Stimulated activated effector memory CD8-positive, alpha-beta T cell treated with anti-CD3 and anti-CD28 coated beads, Interleukin-12 subunit alpha, Interleukin-12 subunit beta, amount 100 ng/mL, for 72 hours (primary cell): ENCODE measurements at places on chromosomes 6 and 20.

DNA sequence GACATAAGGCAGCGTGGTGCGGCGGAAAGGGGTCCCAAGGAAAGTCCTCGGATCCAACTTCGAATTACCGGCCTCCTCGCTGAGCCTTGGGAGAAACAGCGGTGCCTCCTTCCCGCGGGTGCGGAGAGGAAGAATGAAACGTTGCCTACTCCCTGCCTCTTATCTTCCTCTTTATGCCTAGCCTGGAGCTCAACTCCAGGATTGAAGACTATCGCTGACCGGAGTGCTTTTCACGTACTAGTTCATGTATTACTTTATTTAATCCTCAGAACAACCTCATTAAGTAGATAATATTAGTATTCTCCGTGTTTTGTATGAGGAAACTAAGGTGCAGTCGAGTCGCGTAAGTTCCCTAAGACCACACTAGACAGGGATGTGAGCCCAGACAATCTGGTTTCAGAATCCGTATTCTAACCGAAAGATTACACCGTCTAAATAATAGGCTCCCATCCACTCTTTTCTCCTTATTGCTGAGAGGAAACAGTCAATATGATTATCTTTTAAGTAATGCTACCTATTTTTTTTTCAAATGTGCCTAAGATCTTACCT lies 793 bp upstream of the PDSS2 start:
- no peak for DNase-seq

DNA sequence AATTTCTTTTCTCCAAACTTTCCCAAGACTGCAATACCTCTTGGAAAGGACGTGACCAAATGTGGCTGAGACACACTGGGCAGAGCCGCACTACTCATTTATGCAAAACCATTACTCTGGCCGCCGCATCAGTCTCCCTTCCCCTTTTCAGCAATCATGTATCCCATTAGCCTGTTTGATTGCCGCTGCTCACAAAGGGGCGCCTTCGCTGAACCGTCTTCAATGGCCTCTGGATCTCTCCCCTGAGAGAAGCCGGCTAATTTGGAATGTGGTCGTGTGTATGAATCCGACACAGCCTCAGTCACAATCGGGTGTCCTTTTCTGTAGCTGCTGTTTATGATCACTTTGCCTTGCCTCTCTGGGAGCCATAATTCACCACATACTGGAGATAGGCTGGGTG lies 361.1 kb downstream of the ZFAND3 start:
- no peak for DNase-seq

- DNase-seq, result no peak
Observed at GRCh38 chr6:168222115-168223043, 97.2 kb downstream of the DACT2 start.

DNA sequence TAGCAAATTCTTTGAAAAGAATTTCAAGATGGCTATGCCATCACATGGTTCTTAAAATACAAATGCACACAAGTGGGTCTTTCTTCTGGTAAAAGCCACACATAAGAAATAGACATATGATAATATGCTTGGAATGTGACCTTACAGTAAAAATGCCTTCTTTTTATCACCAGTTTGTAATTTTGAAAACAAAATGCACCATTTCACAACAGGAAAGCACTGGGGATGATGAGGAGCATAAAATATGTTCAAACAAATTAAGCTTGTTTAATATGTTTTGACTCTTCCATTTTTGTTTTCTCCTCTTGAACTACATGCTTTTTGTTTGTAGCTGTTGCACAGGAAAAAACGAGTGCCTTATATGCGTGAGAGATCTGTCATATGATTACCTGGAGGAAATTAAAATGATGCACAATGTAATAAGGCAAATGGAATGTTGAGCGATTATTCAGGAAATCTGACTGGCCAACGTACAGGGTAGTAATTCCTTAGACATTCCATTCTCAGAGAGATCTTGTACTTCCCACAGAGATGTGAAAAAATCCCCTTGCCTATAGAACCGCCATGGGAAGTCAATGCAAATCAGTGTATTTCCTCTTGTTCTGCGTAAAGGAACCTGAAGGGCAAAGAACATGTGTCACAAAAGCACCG lies 911.6 kb downstream of the TFAP2A start:
- no peak for DNase-seq

- no peak for DNase-seq
Observed at GRCh38 chr6:71335544-71335943, 46.9 kb downstream of the OGFRL1 start.

GRCh38 chr6:20819774-20820400 lies 285.6 kb downstream of the CDKAL1 start:
- no peak for DNase-seq

DNA sequence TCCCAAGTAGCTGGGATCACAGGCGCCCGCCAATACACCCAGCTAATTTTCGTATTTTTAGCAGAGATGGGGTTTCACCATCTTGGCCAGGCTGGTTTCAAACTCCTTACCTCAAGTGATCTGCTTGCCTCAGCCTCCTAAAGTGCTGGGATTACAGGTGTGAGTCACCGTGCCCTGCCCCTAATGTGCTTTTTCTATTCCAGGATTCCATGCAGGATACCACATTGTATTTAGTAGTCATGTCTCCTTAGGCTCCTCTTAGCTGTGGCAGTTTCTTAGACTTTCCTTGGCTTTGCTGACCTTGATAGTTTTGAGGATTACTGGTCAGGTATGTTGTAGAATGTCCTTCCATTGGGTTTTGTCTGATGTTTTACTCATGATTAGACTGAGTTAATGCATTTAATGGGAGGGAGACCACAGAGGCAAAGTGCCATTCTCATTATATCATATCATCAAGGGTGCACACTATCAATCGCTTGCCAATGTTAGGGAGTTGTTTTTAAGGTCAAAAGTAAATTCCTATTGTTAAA lies 39.6 kb upstream of the TNFAIP3 start:
- DNase-seq, result no peak

DNA sequence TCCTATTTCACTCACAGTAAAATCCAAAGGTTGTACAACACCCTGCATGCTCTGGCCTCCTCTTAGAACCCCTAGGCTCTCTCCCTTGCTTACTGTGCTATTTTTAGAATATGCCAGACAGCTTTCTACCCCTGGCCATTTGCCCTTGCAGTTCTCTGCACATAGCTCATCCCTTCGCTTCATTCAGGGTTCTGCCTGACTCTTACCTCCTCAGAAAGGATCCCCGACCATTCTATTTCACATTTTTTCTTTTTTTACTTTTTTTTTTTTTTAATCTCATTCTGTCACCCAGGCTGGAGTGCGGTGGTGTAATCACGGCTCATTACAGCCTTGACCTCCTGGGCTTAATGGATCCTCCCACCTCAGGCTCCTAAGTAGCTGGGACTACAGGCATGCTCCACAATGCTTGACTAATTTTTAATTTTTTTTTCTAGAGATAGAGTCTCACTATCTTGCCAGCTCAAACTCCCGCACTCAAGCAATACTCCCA lies 33.6 kb downstream of the COMMD7 start:
- no peak for DNase-seq

GRCh38 chr6:134624781-134625180 lies 306.9 kb upstream of the SGK1 start:
- DNase-seq, result no peak

- peak; percentile 23 for DNase-seq
Observed at GRCh38 chr6:2558098-2558680, 192.5 kb downstream of the MYLK4 start.

GRCh38 chr20:14991023-14991422 lies 653.6 kb upstream of the FLRT3 start:
- DNase-seq, result no peak

DNA sequence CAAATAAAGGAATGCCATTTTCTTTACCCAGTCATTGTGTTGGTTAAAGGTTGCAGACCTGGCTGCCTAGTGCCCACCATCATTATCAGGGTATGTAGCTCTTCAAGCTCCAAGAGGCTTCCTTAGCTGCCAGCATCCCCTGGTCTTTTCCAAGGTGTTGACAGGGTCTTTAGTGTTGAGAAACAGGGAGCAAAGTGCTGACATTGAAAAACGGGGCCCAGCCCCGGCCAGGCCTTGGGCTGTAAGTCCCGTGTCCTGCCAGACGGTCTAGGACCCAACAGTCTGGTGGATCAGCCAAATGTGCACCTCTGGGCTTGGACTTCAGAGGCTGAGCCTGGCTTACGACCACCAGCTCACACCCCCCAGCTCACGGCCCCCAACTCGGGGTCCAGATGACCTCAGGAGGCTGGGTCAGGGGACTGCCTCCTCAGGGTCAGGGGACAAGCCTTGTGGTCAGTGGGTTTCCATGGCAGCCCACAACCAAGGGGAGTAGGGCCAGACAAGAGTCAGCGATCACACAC lies 114.4 kb upstream of the MLN start:
- no peak for DNase-seq

DNA sequence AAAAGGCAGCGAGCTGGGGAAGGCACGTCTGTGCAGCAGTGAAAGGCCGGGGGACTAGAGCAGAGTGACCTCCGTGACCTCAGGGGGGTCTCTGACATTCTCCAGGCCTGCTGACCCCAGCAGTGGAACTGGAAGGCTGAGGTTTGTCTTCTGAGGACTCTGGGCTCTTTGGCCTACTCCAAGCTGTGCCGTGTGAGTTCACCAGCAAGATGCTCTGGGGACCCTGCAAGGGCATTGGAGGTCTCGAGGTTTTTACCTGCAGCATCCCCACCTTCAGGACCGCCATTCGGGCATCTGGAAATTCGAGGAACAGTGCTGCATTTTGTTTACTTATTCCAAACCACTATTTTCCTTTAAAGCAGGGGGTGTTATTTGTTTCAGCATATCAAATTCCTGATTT lies 140.9 kb downstream of the PHACTR3 start:
- DNase-seq, result no peak

DNA sequence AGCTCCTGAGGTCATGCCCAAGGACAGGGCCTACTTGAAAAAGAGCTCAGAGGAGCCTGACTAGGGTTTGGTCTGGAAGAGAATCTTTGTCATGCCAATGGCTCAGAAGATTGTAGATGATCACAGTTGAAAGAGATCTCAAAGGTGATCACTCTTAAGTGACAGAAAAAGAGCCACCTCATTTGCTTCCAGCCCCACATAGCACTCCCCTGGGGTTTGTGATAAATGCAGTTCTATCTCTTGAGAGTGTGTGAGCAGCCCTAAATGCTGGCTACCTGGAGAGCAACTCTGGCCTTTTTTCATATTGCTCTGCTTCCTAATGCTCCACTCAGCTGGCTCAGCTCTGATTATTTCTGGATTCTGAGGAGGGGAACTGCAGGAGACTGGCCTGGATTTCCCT lies 39.3 kb downstream of the KLHL32 start:
- no peak for DNase-seq

DNA sequence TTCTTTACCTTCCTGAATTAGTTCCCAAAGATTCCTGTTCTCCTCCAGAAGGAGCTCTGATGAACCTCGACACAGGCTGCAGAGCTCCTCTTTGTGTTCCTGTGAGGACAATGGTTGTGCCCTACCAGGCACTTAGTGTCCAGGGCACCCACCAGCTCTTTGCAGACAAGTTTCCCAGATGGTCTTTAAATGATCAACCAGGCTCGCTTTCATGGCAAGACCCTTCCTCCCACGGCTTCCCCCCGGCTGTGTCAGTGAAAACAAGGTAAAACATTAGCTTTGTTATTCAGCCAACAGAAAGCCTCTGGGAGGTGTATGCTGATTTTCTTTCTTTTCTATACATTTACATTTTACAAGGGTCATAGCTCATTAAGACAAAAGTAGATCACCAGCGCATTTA lies 32.3 kb upstream of the CNKSR3 start:
- DNase-seq, result no peak

DNA sequence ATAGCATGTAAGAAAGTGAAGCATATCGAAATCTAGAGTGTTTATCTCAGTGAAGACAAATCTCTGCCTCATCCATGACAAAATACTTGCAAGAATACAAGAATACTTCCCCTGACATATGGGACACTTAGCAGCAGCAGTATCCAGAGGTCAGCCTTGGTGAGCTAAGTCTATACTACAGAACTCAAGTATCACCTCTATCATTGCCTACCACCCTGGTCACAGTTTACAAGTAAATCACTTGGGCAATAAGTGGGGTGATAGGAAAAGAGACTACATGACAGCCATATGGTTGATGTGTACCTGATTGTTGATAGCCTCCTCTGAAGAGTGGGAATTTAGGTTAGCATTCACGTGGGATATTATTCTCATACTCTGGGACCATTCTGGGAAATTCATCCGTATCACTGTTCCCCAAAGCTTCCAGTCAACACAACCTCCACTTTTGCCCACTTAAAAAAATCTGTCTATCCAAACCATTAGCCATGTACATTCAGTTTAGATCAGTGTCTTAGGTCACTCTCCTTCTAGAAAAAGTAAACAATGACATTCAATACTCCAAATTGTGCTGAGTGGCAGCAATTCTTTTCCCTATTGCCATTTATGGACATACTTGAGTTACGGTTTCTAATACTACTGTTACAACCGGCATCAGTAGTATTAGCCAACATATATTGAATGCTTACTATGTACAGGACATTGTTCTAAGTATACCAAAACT lies 118.2 kb upstream of the PRSS16 start:
- no peak for DNase-seq

GRCh38 chr6:157291356-157291755 lies 32.0 kb downstream of the TMEM242 start:
- peak; percentile 33 for DNase-seq

- no peak for DNase-seq
Observed at GRCh38 chr20:62263396-62263795, 25.1 kb downstream of the OSBPL2 start.

DNA sequence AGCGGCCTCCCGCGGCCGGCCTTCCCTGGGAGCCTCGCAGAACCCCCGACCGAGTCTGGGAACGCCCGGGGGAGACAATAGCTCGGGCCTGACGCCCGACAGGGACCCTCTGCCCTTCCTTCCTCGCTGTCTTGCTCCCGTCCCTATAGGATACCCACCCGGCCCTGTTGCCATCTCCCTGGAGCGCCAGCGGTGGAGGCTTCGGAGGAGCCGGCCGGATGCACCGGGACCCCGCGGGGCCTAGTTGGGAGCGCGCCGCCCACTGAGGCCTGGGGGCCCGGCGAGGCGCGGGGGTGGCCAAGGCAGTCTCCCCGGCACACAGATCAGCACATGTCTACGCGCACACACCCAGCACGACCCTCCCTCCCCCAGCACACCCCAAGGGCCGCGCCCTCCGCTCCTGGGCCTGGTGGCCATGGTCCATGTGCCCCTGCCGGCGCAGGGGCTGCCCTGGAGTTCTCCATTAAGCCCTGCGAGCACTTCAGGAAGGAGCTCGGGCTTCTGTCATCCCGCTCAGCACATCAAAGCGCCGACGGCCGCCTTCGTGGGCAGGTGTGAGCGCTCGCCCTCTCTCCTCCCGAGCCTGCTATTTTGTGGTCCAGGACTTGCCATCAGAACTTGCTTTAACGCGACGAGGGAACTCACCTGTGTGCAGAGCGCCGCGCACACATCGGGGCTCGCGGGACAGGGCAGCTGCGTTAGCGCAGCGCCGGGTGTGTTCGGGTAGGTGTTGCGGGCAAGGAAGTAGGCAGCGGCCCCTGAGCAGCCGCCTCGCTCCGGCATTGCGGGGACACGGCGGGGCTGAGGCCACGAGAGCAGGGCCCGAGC lies 3.7 kb downstream of the FOXF2 start:
- DNase-seq, result no peak

DNA sequence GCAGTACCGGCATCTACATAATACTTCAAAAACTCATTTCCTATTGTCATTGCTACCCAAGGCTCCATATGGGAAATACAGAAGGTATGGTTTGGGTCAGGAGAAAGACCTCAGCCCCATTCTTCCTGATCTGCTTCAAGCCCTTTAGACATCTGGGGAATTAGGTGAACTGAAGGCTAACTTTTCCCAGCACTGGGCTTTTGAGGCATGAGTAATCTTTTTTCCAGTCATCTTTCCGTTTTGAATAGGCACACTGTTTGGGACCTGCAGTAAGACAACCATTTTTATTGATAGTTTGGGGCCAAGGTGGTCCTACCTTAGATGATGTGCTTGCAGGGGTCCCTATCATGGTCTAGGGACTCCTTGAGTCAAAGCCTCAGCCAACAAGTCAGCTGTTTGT lies 198.4 kb downstream of the HAO1 start:
- DNase-seq, result no peak

- no peak for DNase-seq
Observed at GRCh38 chr20:13455713-13456112, 183.0 kb downstream of the TASP1 start.
